H7 (cell line): ENCODE measurements at places on chromosomes 12 and 14. TPM values are rescaled to one million over a fixed set of nuclear protein-coding genes. Genes with fewer than 3 reads are reported as not detected.
A peak's percentile ranks its signal among the peaks of the same experiment; 100 is the strongest.

GRCh38 chr14:22524784-22525161, 64.3 kb downstream of the DAD1 start:
- DNase-seq = no peak

DNA sequence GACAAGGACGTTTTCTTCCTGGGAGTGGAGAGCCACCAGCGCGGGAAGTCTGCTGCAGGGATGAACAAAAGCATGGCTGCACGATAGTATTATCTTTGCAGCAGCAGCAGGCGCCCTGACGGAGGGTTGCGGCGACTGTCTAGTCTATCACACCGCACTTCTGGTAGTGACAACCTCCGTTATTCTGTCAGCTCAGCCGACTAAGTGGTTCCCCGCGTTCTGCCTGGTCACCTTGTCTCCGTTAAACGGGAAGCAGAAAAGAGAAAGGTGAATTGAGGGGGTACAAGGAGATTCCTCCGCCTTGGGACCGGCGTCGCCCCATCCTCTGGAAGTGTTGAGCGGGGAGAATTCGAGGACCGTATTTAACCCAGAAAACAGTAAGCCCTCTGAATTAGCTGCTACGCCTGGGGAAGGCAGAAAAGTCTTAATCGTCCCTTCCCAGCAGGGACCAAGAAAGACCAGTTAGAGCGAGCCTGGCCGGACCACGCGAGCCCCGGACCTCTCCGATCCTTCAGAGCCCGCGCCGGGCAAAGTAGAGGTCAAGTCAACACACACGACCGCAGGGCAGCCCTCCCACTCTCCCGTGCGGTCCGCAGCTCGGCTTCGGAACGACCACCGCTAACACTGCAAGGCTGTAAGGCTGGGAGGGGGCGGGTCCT, 536 bp upstream of the DAAM1 start:
- DNase-seq = no peak

The DHRS4L2 gene
- 8.0 and 12.2 TPM in 2 replicates for total RNA-seq

- no peak for DNase-seq
Observed at GRCh38 chr12:48019639-48020265, 15.5 kb upstream of the COL2A1 start.

The GTF2A1 gene
- total RNA-seq = 25.8 and 29.6 TPM in 2 replicates

DNA sequence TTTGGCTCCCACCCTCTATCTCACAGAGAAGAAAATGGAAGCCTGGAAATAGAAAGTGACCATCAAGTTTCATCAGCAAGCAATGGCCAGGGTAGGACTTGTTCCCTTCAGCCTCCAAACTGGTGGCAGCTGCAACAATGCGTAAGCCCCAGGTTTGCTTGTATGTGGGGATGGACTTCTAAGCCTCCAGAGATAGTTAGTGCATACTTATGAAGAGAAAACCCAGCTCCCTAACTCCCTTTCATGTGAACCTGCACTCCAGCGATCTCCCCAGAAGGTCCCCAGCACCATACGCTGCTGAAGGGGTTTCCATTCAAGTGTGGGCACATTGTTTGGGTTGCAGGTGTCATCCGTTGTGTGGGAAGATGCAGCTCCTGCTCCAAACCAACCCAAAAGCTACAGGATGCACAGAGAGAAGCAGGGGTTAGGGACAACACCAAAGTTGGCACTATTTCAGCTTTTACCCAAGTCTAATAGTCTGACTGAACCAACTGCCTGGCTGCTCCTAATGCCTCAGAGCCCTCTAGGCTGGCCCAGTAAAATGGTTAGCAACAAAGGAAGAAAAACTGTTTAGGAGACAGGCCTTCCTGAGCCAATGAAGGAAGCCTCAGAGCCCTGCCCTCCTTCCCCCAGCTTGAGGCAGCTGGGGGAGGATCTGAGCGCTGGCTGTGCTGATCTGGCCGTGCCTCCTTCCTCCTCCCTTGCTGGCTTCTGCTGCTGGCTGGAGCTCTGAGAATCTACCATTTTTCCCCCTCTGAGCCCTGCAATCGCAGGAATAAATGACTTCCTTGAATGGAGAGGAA, 12.3 kb downstream of the ZFP36L1 start:
- peak; percentile 66 for DNase-seq

DNA sequence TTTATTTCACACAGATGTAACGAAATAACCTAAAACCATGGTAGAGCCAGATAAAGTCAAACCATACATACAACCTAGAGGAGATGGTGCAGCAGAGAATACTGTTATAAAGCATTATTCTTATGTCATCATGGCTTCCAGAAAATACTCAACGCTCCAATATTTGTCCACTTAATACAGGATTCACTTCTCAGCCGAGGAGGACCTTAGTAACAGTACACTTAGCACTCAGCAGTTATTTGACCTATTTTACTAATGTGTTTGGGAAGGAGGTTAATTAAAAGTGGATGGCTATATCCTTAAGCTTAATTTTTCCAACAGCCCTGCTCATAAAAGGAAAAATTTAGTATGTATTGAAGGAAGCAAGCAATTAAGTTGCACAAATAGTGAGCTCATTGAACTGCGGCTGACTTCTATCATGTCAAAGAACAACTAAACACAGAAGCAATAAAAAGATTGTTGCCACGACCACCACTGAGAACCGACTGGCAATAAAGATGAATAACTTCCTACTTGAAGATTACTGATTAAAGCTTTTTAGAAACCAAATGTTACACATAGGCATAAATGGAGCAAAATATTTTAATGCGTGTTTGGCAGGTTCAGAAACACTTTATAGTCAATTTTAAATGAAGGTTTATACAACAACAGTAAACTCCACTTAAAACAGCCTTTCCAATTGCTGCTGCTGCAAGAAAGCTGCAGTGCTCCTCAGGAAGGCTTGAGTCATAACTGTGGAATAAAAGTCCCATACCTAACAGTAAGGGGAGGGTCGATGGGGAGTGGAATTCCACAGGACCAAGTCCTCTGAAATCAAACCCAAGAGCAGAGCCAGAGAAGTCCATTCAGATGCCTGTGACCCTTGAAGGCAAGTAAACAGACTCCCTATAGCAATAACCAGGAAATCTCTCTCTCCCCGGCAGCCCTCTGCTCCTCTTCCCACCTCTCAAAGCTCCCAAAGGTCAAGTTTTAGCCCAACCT, 218.9 kb upstream of the CDKN3 start:
- DNase-seq = no peak

DNA sequence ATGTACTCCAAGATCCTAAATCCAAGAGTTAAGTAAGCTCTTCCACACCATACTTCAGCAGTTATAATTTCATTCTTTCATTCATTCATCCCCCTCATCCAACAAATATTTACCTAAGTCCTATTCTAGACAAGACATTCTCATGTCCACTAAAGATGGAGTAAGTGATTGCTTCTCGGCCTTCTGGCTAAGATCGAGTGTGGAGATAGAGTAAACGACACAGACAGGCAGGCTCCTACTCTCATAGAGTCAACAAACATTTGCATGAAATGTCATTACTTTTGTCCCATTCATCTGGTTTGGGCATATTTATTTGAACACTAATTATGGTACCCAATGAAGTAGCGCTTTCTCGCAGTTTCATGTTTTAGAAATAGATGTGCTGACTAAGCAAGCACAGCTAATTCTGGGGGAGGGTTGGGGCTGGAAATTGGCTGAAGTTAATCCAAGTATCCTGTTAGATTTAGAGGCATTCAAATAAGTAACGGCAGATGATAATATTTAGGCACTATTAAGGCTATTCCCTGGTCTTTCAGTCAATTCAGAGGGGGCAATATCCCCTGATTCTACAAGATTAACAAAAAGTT, 176.5 kb downstream of the CEP128 start:
- DNase-seq = no peak

DNA sequence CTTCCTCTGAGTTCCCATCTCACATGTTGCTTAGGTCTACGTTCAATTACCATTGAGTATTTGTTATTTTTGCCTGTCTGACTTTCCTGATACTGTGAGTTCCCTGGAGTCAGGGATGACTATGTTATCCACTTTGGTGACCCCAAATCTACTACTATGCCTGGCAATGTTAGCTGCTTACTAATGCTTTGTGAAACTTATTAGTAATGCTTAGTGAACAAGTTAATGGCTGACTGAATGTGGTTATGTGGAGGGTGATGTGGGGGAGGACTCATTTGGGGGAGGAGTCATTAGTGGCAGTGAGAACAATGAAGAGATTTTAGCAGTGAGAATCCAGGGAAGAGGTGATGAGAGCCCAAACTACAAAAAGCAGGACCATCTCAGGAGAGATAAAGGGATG, 121.6 kb downstream of the KTN1 start:
- no peak for DNase-seq

DNA sequence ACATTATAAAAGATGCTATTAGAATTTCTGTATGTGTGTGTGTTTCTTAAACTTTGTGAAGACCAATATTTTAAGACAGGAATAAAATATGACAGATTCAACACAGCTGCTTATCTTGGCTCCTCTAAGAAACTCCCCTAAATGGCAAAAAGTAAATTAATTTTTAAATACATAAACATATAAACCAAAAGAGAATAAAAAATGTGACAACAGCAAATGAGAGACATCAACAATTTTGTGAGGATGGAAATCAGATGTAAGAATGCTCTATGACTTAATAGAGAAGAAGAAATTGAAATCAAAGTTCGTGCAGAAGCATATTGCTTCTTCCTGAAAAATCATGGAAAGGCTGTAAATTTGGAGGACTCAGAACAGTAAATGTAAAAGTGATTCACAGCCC, 1083.8 kb downstream of the FLRT2 start:
- DNase-seq = no peak

DNA sequence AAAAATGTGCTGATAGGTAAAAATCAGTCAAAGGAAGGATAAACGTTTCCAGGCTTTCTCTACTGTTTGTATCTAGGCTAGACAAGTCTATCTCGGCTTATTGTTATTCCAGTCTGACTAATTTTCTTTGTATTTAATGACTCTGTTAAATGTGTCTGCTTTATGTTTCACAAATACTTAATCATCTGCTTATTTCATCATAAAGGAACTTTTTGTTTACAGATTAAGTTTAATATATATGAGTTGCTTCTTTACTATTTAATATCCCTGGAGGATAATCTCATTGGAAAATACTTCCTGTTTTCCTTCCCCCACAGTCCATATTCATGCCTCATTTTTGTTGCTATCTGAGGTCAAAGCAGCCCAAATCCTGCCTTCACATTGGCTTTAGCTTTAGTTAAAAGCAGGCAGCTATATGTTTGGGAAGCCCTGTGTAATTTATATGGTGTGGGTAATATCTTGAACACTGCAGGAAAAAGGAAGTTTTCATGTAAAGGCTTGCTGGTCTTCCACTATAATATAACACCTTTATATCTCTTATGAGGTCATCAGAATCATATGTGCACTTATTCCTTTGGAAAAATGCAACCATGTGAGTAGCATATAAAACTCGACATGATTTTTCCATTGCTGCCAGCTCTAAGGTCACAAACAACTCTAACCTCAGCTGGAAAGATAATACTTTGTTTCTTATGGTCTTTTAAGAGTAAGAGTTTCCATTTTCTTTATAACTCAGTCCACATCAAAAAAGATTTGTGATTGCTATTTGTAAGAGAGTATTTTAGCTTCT, 76.8 kb downstream of the ALX1 start:
- no peak for DNase-seq

GRCh38 chr14:37668646-37669045, 73.2 kb downstream of the TTC6 start:
- DNase-seq = no peak

The TPCN1 gene
- total RNA-seq = 19.2 and 20.7 TPM in 2 replicates

DNA sequence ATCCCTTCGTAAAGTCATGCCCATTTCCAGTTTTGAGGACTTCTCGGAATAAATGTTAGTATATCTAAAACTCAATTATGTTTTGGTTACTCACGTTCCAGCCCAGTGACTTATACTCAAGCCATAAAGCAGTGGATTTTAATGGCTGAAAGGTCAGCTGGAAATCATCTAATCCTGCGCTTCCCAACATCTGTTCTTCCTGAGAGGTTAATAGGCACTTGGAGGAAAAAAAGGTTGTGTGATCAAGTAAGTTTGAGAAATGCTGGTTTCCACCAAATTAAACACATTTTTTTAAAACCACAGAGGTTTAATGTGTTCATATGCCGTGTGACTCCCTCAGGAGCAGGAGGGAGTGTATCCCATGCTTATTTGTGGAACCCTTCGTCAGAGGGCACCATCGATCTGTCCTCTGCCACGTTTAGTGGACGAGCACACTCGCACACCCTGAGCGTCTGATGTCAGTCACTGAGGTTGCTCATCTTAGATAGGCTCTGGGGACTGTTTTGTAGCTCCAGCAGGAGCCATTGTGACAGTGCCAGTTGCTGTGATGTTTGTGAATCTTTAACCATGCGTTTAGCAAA, 41.4 kb downstream of the FBXL14 start:
- no peak for DNase-seq

GRCh38 chr14:25518364-25518763, 468.4 kb upstream of the STXBP6 start:
- no peak for DNase-seq

DNA sequence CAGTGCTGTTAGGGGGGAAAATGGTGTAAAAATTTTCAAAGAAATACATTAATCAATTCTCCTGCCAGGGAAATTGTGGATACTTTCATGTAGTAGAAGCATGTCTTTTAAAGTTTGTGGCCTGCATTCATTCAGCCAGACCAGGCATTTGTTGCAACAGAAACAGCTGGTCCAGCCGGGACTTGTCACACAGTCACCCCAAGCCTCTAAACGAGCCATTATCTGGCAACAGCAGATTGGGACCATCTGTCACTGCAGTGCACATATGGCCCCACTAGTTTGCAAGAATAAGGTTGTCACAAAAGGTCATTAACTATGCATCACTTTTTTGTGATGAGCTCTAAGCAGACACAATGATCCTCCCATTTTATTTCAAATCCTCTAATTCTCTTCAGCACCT, 193.9 kb downstream of the PHLDA1 start:
- DNase-seq = no peak

DNA sequence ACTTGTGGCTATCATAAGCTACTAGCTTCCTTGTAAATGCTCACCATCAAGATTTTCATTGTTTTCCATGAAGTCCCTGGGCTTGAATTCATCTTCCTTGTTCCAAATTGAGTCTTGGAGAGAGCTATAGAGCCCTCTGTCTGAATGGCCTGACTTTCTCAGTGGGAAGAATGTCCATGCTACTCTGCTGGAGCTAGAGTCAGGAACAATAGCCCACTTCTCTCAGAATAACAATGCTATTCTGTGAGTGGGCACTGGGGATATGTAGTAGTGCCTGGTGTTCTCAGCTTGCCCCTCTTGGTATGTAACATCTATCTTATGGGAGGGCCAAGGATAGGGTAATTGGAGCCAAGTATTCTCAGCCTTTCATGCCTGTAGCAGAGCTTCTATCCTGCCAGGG, 127.6 kb upstream of the TRHDE start:
- DNase-seq = no peak

GRCh38 chr12:68342966-68343365, 10.8 kb upstream of the MDM1 start:
- no peak for DNase-seq
